GM23248 (cell line): ENCODE measurements at places on chromosomes 5 and 9. TPM values are rescaled to one million over a fixed set of nuclear protein-coding genes. Genes with fewer than 3 reads are reported as not detected.

OGN gene
- 0.16 and 0.23 TPM in 2 replicates for polyA plus RNA-seq

FREM1 gene
- polyA plus RNA-seq, result 0.25 and 0.31 TPM in 2 replicates

ACSL6 gene
- polyA plus RNA-seq, result not detected in 2 replicates

GRCh38 chr9:37295796-37296195 lies 126.7 kb upstream of the GRHPR start:
- DNase-seq, result no peak
- H3K36me3 ChIP-seq, result no peaks in the 10 kb centered on the region
- H3K27me3 ChIP-seq, result no peaks in the 10 kb centered on the region
- peaks cover 33% of the 10 kb centered on the region for H3K4me1 ChIP-seq
- no peak overlapping the region for H3K27ac ChIP-seq

- no peaks in the 10 kb centered on the region for H3K4me1 ChIP-seq
- H3K4me3 ChIP-seq, result no peak overlapping the region
- no peaks in the 10 kb centered on the region for H3K27me3 ChIP-seq
Measured at GRCh38 chr5:139068060-139068459, 130.1 kb downstream of the SIL1 start.

ZNF879 gene
- 2.8 and 3.2 TPM in 2 replicates for polyA plus RNA-seq

DNA sequence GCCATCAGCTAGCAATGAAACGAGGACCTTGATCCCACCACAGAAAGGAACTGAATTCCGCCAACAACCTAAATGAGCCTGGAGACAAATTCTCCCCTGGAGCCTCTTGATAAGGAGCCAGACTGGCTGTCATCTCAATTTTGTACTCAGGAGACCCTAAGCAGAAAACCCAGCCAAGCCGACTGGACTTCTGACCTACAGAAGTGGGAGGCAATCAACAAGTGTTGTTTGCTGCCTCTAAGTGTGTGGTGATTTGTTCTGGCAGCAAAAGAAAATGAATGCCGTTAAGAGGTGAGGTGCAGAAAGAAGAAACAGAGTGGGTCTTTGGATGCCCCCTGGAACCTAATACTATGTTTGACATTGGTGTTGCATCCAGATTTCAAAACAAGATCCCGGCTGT lies 72.7 kb upstream of the SPATA31E1 start:
- peaks cover 13% of the 10 kb centered on the region for H3K4me1 ChIP-seq
- H3K27me3 ChIP-seq, result no peaks in the 10 kb centered on the region
- no peak for DNase-seq
- no peak overlapping the region for H3K4me3 ChIP-seq
- no peaks in the 10 kb centered on the region for H3K36me3 ChIP-seq
- no peak overlapping the region for H3K27ac ChIP-seq
